ENCODE measurements at places on chromosomes 12 and 14.

- DNase-seq, result no peak
Measured at GRCh38 chr12:32265951-32266350, 133.4 kb upstream of the FGD4 start.

GRCh38 chr14:74326369-74327152 lies 21.7 kb upstream of the VRTN start:
- no peak for DNase-seq

- DNase-seq, result no peak
Measured at GRCh38 chr14:94269156-94269555, 23.9 kb downstream of the SERPINA10 start.

GRCh38 chr12:66879409-66879808 lies 200.5 kb upstream of the GRIP1 start:
- DNase-seq, result no peak

DNA sequence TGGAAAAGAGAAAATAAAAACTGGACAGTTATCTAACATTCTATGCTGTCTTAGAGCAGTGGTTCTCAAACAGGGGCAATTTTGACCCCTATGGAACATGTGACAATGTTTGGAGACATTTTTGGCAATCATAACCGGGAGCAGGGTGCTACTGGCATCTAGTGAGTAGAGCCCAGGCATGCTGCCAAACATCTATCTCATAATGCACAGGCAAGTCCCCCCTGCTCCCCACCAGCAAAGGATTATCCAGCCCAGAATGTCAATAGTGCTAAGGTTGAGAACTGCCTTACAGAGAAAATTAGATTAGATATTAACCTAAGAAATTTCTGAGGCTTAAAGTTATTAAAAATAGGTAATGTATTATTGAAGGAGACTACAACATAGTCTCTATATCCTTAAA lies 22.9 kb upstream of the CATSPERB start:
- no peak for DNase-seq

- no peak for DNase-seq
Measured at GRCh38 chr12:52976574-52977071, 27.7 kb downstream of the KRT18 start.

- no peak for DNase-seq
Measured at GRCh38 chr14:28542040-28542439, 224.5 kb upstream of the FOXG1 start.

Measured in amniotic stem cell (primary cell).